Stimulated activated CD4-positive, alpha-beta T cell treated with anti-CD3 and anti-CD28 coated beads, Interleukin-1b, Interleukin-23, amount 100 ng/mL, for 1 hour (primary cell): ENCODE measurements at places on chromosomes 2 and 18.

DNA sequence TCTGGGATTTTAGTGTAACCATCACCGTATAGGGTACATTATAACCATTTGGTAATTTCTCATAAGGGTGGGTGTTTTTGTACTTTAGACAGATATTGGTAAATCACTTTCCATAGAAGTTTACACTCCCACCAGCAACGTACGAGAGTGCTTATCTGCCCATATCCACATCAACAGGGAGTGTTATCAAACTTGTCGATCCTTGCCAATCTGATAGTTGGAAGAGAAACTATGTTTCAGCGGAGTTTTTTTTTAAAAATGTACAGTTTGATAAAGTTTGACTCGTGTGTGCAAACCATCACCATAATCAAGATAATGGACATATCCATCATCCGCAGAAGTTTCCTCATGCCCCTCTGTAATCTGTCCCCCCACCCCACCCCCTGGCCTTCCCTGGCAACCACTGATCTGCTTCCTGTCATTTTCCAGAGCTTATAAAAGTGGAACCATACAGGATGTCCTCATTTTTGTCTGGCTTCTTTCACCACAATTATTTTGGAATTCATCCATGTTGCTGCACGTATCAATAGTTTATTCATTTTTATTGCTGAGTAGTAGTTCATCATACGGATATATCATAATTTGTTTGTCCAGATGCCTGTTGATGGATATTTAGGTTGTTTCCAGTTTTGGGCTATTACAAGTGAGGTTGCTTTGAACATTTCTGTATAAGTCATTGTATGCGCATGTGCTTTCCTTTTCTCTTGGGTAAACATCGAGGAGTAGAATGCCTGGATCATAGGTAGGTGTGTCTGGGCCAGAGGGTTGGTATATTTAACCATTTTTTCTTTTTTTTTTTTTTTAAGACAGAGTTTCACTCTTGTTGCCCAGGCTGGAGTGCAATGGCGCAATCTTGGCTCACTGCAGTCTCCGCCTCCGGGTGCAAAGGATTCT is 18.6 kb downstream of the GLI2 start:
- no peak for DNase-seq

DNA sequence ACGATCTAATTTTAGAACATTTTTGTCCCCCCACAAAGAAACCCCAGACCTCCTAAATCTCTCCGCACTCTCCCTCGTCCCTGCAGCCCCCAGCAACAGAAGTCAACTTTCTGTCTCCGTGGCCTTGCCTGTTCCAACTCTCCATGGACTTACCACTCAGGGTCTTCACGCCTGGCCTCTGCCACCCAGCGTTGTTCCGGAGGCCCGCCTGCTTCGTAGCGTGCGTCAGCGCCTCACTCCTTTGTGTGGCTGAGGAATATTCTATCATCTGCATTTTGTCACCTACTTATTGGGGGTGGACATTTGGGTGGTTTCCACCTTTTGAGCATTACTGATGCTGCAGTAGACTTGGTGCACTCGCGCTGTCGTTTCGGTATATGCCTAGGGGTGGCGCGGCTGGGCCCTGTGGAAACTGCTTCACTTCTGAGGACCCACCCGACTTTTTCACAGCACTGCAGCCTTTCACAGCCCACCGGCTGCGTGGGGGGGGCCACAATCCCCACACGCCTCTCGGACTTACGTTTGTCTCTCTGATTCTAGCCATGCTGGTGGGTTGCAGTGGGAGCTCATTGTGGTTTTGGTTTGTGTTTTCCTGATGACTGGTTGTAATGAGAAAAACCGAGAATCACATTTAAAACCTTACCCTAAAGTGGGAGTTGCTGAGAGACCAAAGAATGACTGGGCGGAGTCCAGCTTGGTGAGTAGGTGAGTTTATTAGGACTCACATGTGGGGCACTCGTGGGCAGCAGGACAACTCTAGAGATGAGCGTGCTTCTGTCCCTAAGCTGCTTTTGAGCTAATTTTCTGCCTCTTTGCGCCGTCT is 1.4 kb upstream of the HSBP1L1 start:
- no peak for DNase-seq

- no peak for DNase-seq
Measured at GRCh38 chr2:43524177-43524965, 71.5 kb downstream of the THADA start.

DNA sequence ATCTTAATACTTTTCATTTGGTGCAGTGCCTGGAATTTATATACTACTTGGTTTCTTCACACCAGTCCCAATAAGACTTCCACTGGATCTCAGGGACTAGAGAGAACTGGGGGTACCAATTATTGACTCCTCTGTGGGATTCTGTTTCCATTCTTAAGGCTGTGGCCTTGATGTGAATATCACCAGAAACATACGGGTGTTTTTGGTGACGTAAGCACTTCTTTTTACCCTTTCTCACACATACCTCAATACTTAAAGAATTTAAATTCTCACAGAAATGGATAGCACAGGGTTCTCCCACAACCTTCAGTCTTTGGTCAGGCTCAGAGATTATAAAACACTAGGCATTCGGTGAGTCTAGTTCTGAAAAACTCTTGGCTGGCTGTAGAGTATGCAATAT is 84.1 kb downstream of the SUCLG1 start:
- DNase-seq: no peak

DNA sequence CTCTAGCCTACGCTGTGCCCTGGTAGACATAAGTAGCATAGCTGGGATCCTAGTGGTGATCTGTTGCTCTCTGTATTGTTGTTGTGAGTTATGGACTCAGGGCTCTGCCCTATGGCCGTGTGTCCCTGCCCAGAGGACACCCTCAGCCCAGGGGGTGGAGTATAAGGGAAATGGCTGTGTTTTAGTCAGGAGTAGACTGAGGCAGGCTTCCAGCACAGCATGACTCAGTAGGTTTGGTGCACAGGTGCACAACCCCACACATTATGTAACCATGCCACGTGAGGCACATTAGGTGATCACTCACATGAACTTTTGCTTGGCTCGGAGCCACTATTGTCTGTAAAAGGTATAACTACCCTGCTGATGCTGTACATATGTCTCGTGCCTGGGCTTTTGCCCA is 59.9 kb upstream of the PEX13 start:
- DNase-seq: no peak

DNA sequence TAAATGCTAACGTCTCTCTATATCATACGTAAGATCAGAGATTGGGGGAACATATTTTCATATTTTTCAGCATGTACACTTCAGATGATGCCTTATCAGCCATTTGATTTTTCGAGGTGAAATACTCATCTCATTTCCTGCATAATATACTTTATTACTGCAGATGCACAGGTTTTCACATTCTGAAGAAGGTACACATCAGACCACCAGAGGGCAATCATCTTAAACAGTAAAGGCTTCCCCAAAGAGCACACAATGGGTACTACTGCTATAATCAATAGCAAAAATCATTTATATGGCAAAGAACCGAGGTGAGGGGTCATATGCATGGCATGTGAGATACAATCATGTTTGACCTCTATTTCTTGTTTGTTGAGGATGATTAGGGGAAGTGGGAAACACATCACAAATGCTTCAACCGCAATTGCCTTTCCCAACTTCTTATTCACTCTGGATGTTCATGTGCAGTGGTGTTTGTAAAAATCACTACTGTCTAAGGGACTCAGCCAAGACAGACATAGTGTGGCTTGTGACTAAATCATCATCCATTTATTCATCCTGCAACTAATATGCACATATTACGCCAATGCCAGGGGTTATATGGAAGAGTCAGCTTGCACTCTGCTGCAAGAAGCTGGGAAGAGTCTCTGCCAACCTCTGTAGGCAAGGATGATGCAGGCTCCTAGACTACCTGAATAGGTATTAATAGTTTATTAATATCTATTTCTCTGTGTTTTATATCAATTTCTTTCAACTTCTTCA is 118.7 kb downstream of the EPB41L3 start:
- no peak for DNase-seq

DNA sequence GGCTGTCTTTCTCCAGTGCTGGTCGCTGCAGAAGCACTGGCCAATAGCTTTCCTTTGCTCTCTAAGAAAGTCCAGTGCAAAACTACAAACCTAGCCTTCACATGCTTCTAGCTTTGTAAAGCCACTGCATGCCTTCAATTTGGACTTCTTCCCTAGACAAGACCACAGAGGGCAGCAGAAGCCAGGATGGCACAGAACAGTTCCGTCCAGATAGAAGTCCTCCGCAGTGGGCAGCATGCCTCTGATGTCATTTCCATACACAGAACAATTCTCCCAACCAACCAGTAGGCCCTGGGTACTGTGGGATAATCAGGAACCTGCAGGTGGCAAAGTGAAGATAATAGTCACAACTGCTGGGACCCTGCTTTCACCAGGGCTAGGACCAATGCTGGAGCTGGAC is 3.3 kb downstream of the ST6GAL2 start:
- DNase-seq: no peak
